Activated CD4-positive, alpha-beta memory T cell treated with anti-CD3 and anti-CD28 coated beads for 36 hours (primary cell): ENCODE measurements at places on chromosomes 7 and 10. TPM values are rescaled to one million over a fixed set of nuclear protein-coding genes. Genes with fewer than 3 reads are reported as not detected.

DNA sequence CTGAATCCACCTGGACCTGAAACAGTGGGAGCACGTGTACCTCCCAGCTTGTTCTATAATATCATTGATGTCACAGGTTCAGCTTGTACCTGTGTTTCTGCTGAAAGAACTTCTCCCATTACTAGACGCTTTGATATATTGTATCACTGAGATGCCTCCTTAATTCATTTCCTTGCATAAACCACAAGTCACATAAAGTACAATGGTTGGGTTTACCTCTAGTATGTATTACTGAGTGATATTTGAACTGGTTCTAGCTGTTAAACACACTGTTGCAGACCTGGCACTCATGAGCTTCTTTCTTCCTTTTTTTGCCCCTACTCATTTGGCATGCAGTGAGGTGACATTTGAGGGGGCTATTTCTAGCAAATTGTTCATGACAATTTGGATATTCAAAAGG is 106.6 kb upstream of the KLF14 start:
- no peak for DNase-seq

- peak; percentile 36 for DNase-seq
These were observed 132.2 kb downstream of the MAD1L1 start for GRCh38 chr7:2100278-2101208.

DNA sequence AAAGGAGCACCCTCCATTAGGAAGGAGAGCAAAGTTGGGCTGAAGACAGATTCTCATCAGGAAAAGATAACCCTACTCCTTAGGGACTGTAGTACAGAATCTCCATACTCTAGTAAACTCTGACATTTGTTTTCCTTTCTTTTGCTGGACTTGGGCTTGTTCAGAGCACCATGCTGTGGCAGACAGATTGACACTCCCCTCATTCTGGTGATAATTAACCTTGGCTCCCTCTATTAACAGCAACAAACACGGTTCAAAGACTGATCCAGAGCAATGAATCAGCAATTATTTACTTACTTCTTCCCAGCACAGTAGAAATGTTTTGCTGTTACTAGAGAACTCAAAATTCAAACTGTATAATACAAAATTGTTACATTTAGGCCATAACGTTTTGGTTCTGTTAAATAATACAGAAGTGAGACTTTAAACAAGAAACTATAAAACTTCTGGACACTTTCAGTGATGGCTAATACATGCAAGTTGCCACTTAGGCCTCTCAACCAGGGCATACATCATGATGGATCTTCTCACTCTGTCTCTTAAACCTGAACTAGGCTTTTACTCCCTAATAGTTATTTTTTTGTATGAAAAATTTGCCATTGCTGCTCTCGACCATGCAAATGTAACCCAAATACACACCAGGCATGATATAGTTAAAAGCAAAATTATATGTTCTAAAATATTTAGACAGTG is 639.0 kb downstream of the IPMK start:
- no peak for DNase-seq

- DNase-seq = no peak
These were observed 646 bp downstream of the SGCE start for GRCh38 chr7:94655126-94655847.

GRCh38 chr10:22477334-22478287 is 132.3 kb downstream of the SPAG6 start:
- no peak for DNase-seq

The FAM131B gene
- 2.3 TPM for total RNA-seq

DNA sequence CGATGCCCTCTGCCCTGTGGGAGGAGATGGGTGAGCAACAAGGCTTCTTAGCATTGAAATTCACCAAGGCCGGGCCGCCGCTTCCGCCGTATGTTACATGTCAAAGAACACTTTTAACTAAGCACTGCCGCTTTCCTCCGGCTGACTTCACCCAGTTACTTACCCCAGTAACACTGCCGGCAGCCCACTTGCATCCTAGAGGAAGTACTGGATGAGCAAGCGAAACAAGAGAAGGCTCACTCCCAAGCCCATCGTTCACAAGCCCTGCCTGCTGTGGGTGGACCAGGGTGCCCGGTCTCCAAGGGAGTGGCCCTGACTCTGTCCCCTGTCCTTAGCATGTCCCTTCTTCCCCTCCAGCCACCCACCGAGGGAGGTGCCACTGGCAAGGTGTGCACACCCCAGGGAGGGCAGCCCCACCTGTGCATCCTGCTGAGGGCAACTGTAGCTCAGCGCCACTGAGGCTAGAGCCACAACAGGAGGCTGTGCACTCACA is 73.1 kb upstream of the EBF3 start:
- DNase-seq = no peak

The RBM20 gene
- total RNA-seq = not detected

- DNase-seq = no peak
These were observed 36.7 kb downstream of the MTERF1 start for GRCh38 chr7:91843831-91844230.

DNA sequence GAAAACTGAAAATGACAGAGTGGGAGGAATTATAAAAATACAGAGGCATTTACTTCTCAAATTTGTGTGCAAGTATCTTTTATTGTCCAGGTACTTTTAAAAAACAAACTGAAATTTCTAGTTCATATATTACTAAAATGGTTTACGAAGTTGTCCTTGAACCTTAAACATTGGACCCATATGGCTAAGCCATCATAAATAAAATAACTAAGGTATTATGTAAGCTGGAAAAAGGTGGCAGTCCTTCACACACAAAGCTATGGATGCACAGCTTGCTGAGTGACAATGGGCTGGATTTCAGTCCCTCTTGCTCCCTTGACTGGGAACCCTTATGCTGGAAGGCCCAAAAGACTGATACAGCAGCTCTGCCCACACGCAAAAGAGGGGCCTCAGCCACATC is 66.1 kb downstream of the COBL start:
- no peak for DNase-seq

DNA sequence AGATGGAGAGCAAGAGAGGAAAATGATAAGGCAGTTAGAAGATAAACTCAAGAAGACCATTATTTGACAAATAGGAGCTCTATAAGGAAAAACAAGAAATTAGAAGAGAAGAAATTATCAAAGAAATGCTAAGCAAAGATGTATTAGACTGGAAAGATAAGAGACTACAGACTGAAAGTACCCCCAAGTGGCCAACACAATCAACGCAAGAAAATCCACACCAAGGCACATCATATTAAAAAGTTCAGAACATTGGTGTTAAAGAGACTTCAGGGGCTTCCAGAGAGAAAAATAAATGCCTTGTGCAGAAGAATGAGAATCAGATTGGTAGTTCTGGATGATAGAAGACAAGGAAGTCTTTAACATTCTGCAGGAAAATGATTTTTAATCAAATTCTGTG is 46.0 kb downstream of the SH2D4B start:
- no peak for DNase-seq

DNA sequence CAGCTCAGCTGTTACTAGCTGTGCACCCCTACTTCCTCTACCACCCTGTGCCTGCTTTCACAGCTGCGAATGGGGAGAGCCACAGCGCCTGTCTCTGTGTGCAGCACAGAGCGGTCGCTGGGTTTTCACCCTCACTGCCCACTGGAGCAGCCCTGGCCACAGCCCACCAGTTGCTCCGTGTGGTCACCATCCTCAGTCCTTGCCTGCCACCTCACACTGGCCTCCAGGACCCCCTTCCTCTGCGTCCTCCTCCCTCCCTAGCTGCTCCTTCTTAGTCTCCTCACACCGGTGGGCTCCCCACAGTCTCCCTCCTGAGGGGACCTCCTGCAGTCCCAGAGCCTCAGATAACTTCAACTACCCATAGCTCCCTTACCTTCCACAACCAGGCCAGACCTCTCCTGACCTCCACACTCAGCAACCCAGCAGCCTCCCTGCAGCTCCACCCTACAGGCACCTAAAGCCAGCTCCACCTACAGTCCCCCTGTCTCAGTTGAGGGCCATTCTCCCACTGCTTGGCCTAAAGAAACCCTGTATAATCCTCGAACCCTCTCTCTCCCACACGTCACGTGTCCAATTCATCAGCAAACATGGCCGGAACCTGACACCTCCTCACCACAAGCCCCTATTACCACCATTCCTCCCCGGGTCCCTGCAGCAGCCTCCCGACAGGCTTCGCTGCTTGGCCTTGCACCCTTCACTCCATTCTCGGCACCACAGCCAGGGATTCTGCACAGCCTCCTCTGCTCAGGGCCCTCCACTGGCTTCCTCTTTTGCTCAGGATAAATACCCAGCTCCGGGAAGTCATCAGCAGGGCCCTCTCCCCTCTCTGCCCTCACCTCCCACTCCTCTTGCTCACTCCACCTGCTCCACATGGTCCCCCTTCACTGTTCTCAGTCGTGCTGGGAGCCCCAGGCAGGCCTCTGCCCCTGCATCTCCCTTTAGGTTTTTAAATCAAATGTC is 28.1 kb downstream of the PLAC9 start:
- DNase-seq = no peak

The PIK3AP1 gene
- 3.4 TPM for total RNA-seq

DNA sequence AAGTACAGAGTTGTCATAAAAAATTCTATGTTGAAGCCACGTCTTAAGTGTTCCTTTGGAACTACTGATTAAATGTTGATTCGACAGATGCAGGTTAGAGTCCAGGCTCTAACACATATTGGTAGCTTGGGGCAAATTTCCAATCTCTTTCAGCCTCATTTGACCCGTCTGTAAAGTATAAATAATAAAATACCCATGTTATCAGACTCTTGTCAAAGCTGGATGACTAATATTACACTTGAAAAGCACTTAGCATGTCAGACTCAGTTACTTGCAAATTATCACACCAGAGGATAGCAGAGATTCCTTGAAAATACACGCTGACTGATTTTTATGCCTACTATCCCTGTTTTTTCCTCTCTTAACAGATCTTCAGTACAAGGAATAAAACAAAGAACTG is 18.1 kb upstream of the MACC1 start:
- no peak for DNase-seq

GRCh38 chr10:14660831-14661230 is 113.9 kb downstream of the FAM107B start:
- DNase-seq = no peak

GRCh38 chr7:10973942-10974911 is 555 bp downstream of the PHF14 start:
- DNase-seq = peak; percentile 31

The CNPY1 gene
- not detected for total RNA-seq

DNA sequence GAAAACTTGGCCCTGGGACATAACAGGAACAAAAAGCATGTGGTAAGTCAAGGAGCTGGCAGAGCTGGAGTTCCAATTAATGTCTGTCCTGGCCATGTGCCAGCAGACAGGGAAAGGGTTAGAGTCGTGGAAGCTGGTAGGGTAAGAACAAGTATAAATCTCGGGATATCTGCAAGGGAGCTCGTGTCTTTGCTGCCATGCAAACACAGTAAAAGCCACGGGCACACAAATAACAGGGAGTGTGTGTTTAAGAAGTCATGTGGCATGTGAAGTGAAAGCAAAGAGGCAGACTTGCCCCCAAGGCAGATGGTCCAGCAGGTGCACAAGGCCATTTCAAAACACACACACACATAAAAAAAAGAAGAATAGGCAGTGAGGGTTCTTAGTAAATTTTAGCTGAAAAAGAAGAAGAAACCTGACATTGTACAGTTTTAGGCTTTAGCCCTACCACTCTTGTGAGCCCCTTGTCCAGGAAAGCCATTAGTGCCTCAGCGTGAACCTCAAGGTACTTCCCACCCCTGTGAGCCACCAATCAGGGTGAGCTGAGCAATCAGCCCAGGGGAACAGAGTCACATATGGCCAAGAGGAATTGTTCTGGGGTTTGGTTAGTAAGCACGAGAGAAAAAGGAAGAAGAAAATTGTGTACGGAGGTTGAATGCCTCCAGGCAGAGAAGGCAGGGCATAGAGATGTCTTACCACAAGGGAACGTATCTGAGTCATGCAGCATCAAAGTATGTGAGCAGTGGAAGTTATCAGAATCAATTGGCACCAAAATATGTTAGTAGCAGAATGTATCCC is 32.8 kb upstream of the ARHGAP12 start:
- peak; percentile 11 for DNase-seq

DNA sequence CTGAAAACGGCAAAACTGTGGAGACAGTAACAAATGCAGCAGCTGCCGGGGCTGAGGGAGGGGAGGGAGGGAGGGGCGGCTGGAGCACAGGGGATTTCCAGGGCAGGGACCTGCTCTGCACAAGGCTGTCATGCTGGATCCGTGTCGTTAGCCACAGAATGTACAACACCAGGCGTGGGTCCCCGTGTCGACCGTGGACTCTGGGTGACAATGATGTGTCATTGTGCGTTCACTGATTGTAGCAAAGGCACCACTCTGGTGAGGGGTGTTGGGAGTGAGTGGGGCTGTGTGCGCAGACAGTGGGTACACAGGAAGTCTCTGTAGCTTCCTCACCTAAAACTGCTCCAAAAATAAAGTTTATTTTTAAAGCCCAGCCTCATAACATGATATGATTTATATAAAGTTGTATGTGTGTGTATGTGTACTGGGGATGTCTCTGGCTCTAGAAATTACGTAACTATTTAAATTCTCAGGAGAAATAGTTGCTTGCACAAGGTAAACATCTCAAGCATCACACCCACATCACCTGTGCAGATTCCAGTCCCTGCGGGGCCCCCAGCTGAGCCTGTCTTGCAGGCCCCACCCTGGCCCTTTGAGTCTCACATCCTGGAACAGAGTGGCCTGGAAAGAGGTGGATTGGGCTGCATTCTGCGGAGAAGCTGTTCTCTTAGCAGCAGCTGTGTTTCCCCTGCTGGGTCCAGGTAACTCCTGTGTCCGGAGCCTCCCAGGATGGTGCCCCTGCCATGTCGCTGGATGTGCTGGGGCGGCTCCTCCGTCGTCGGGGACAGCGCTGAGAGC is 135.7 kb downstream of the DYNC2I1 start:
- no peak for DNase-seq

The ZNF862 gene
- 18.1 TPM for total RNA-seq

DNA sequence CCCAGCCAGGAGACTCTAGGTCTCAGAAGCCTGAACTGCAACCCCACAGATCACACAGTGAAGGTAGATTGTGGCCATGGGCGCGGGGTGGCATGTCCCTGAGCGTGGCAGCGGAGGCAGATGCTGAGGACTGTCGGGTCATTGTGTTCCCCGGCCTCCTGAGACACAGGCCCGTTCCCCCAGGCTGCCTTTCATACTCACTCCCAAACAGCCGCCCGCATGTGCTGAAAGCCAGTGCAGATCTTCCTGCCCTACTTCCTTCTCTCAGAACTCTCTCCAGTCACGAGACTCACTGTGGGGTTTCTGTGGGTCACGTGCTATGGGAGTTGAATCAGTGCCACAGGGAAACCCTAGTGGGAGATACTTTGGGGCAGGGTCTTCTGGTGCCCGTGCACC is 48.0 kb downstream of the ZNF467 start:
- no peak for DNase-seq

DNA sequence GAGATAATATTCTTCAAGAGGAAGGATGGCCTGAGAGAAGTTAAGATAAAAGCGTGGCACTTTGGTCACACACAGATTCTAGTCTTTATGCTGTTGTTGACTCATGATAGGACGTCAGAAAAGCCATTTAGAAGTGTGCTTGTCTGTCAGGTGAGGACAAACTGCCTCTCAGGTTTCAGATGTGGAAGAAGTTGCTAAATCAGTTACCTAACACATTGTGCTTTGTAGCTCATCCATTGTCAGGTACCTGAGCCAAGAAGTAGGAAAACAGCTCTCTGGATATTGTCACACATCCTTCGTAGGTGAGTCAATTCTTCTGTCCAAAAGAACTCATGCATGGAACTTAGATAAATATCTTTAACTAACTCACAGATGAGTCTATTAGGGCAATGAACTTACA is 49.5 kb upstream of the PHYHIPL start:
- DNase-seq = no peak

The C10orf67 gene
- 0.31 TPM for total RNA-seq

GRCh38 chr10:124419635-124420034 is 912 bp upstream of the OAT start:
- DNase-seq = no peak
